ENCODE measurements at places on chromosomes 6 and 20. TPM values are rescaled to one million over a fixed set of nuclear protein-coding genes. Genes with fewer than 3 reads are reported as not detected.

GRCh38 chr6:53119349-53119748 lies 29.3 kb downstream of the GCM1 start:
- DNase-seq: no peak

- DNase-seq: no peak
Measured at GRCh38 chr6:159929819-159930218, 39.0 kb downstream of the MAS1 start.

DNA sequence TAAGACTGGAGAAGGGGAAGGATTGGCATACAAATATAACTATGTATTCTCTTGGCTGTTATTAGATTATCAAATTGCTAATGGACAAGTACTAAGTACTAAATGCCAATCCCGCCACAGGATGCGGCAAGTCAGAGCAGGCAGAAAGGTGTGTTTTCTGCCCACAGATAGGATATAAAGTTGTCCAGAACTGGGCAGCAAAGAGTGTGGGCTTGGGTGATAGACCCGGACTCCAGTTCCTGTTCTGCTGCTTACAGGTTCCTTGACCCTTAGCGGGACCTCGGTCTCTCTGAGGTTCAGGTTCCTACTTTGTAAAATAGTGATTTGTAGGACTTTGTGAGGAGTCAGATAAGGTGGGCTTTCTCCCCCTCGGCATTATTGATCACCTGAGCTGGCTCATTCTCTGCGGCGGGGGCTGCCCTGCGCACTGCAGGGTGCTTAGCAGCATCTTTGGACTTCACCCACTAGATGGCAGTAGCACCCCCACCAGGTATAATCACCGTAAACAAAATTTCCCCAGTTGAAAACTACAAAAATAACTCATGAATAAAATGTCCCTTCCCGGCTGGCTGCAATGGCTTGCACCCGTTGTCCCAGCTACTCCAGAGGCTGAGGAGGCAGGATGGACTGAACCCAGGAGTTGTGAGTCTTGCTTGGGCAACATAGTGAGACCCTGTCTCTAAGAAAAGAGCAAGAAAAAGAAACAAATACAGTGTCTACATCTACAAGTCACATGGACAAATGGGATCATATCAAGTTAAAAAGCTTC lies 193.1 kb downstream of the DOK5 start:
- DNase-seq: no peak

DNA sequence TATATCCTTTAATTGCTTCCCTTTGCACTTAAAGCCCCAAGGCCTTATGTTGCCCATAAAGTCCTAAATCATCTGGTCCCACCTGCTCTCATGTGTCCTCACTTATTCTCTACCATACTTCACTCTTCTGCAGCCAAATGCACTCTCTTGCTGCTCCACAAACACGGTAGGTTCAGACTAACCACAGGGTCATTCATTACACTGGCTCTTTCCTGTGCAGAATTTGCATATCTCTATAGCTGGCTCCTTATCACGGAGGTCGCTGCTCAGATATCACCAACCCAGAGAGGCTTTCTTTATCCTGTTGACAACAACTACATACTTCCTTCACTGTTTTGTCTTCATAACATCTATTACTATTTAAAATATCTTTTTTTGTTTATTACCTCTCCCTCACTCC lies 86.8 kb downstream of the MOXD1 start:
- no peak for DNase-seq

The EDN3 gene
- total RNA-seq: not detected

The SIRPA gene
- total RNA-seq: 19.5 TPM

The RNF144B gene
- total RNA-seq: 17.1 TPM

The RIMS4 gene
- total RNA-seq: 0.13 TPM
